Ovary (tissue), 10 donors: ENCODE measurements at places on chromosomes 7 and 10. TPM values are rescaled to one million over a fixed set of nuclear protein-coding genes. Genes with fewer than 3 reads are reported as not detected.

DNA sequence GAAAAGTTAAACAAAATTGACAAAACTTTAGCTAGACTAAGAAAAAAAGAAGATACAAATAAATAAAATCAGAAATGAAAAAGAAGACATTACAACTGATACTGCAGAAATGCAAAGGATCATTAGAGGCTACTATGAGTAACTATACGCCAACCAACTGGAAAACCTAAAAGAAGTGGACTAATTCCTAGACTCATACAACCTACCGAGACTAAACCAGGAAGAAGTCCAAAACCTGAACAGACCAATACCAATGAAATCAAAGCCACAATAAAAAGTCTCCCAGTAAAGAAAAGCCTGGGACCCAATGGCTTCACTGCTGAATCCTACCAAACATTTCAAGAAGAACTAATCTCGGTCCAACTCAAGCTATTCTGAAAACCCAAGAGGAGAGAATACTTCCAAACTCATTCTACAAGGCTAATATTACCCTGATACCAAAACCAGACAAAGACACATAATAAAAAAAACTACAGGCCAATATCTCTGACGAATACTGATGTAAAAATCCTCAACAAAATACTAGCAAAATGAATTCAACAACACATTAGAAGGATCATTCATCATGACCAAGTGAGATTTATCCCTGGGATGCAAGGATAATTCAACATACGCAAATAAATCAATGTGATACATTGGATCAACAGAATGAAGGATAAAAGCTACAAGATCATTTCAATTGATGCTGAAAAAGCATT, 20.3 kb downstream of the ELAPOR2 start:
- no peak for DNase-seq

GRCh38 chr7:157711353-157711888, 374.6 kb downstream of the DNAJB6 start:
- DNase-seq = peak; percentile 1

DNA sequence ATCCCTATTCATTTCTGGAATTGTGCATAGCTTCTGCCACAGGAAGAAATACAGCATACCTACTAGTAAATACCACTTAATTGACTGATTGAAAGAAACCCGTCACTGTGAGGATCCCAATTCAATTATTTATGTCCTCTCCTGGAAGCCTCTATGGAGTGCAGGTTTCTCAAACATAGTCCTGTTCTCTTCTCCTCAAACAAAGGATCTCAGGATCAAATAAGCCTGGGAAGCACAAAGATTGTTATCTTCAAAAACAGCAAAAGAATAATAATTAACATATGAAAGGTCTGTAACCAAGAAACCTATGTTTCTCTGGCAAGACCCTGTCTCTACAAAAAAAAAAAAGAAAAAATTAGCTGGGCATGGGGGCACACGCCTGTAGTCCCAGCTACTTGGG, 127.3 kb downstream of the KCNMA1 start:
- no peak for DNase-seq

GRCh38 chr7:151884312-151885201, 7.6 kb upstream of the PRKAG2 start:
- DNase-seq = no peak

DNA sequence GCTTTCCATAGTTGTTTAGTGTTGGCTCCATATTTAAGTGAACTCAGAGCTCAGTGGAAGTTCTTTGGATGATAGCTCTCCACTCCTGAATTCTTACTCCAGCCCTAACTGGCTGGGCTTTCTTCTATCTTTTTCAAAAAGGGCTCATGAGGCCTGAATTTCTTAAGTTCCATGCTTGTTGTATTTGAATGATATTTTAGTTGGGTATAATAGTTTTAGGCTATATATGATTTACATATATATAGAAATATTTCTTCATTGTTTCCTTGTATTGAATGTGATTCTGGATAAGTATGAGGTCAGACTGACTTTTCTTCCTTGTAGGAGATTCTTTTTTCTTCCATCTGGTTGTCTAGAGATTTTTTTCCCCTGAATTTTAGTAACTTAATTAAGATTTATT, 843.5 kb downstream of the LRMDA start:
- DNase-seq = no peak

DNA sequence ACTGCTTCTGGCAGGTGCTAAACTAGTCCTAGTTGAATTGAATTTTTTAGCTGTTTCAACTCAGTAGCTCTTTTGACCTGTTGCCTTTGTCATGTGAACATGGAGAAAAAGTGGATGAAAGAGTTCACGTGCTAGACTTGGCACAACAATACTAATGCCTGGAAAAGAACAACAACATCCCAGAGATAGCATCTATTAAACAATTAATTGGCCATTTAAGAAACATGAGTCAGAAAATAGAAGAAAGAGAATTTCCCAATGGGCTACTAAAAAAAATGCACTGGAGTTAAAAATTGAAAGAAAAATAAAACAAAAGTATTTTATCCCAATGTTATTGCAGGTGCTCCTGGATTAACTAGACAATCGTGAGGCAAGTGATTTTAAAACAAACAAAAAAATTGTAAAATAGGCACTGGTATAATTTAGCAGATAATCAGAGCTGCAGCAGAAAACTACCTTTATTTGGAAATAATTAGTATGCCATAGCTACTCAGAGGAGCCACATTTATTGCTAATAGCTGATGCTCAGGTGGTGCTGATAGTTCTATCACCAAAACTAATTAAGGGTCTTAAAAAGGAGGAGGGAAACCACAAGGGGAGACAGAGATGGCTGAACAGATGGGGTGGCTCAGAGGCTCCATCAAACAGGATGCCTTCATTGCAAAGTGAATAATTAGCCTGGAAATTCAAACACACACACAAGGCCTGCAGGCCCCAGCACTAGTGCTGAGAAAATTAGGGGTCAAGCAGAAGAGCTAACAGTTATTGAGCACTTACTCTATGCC, 17.6 kb downstream of the CCDC71L start:
- no peak for DNase-seq

DNA sequence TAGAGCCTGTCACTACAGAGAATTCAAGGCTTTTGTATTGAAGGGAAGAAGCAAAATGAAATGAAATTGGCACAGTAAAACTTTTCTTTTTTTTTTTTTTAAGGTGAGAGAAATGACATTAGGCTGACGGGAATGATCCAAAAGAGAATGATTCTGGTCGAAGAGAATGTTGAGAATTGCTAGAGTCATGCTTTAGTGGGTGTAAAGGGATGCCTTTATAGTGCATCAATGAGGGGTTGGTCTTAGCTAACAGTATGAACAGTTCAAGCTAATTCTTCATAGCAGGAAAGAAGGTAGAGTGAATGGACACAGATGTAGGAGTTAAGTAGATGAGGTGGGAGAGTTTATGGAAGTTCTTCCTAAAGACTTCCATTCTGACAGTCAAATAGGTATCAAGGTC, 32.3 kb upstream of the LSM8 start:
- DNase-seq = no peak

DNA sequence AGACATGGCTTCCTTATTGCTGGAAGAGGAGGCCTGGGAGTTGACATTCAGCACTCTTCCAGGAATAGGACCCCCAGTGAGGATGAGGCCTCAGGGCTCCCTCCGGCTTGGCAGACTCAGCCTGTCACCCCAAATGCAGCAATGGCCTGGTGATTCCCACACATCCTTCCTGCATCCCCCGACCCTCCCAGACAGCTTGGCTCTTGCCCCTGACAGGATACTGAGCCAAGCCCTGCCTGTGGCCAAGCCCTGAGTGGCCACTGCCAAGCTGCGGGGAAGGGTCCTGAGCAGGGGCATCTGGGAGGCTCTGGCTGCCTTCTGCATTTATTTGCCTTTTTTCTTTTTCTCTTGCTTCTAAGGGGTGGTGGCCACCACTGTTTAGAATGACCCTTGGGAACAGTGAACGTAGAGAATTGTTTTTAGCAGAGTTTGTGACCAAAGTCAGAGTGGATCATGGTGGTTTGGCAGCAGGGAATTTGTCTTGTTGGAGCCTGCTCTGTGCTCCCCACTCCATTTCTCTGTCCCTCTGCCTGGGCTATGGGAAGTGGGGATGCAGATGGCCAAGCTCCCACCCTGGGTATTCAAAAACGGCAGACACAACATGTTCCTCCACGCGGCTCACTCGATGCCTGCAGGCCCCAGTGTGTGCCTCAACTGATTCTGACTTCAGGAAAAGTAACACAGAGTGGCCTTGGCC, 4.3 kb downstream of the PGAM2 start:
- peak; percentile 20 for DNase-seq

- DNase-seq = no peak
Observed at GRCh38 chr7:157495177-157495553, 158.4 kb downstream of the DNAJB6 start.

DNA sequence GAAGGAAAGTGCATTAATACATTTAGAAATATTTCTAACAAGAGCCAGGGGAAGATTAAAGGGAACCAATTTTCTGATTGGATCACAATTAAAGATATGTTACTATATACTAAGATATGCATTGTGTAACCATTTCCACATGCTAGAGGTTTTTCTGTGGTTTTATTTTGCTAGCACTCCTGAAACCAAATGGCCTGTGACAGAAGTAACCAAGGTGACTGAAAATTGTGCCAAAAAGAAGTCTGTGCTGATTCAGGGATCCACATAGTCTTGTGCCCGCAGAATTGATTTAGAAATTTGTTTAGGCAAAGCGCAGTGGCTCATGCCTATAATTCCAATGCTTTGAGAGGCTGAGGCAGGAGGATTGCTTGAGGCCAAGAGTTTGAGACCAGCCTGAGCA, 1.8 kb downstream of the CC2D2B start:
- DNase-seq = no peak

- DNase-seq = no peak
Observed at GRCh38 chr10:132774902-132775863, 10.8 kb downstream of the NKX6-2 start.

DNA sequence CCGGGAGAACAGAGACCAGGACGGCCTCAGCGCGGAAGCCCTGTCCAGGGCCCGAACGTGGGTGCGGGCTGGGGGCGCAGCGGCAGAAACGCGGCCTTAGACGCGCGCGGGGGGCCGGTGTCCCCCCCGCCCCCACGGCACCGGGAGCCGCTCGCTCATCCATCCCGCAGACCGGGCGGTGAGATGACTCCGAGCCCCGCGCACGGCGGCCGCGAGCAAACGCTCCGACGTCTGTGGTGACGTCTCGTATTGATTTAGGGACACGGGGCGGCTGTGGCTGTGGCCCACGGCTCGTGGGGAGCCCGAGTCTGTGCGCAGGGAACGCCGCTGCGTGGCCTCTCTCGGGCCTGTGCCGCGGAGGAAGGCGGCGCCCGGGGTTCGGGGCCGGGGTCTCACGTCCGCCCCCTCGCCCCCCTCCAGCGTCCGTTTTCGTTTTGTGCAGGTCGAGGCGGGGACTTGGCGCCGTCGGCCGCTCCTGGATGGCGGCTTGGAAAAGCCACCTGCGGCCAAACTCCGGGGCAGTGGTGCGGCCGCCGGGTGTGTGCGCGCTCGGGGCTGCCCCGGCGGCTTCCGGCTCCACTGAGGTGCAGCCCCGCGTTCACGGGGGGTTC, 1.0 kb upstream of the NKX6-2 start:
- no peak for DNase-seq

- DNase-seq = no peak
Observed at GRCh38 chr10:56880606-56881005, 519.5 kb upstream of the ZWINT start.

GRCh38 chr7:98254951-98255610, 3.0 kb upstream of the TECPR1 start:
- DNase-seq = no peak

NEUROG3 gene
- total RNA-seq = not detected

FAM107B gene
- total RNA-seq = 16.5 TPM

LRRTM3 gene
- total RNA-seq = 3.8 TPM

IPMK gene
- 2.7 TPM for total RNA-seq

FAM25G gene
- not detected for total RNA-seq
